DMS79 (cell line): ENCODE measurements at places on chromosomes 2 and 18.

DNA sequence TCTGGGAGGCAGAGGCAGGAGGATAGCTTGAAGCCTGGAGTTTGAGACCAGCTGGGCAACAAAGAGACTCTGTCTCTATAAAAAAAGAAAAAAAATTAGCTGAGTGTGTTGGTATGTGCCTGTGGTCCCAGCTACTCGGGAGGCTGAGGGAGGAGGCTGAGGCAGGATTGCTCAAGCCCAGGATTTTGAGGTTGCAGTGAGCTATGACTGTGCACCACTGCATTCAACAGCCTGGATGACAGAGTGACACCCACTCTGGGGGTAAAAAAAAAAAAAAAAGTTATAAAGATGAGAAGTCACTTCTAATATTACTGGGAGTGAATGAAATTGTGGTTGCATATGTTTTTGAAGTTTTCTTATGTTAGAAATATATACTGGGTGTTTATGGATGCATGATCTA, 71.6 kb downstream of the C2orf74 start:
- no peak for DNase-seq

DNA sequence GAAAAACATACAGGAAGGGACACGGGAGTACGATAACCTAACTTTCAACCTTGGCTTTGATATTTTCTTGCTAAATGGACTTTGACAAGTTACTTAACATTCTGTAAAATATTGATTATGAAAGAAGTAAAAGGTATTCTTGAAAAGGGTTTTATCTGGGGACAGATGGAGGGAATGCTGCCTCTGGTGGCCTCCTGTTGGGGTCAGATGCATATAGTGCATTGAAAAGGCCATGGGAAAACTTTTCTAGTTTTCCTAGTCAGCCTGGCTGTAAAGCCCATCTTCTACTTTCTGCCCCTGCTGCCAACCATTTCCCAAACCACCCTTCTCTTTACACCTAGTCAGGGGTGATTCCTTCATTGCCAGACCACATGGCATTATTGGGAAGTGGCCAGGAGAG, 22.2 kb upstream of the MSTN start:
- DNase-seq: no peak

GRCh38 chr2:24008672-24009366, 1.1 kb upstream of the MFSD2B start:
- DNase-seq: no peak

DNA sequence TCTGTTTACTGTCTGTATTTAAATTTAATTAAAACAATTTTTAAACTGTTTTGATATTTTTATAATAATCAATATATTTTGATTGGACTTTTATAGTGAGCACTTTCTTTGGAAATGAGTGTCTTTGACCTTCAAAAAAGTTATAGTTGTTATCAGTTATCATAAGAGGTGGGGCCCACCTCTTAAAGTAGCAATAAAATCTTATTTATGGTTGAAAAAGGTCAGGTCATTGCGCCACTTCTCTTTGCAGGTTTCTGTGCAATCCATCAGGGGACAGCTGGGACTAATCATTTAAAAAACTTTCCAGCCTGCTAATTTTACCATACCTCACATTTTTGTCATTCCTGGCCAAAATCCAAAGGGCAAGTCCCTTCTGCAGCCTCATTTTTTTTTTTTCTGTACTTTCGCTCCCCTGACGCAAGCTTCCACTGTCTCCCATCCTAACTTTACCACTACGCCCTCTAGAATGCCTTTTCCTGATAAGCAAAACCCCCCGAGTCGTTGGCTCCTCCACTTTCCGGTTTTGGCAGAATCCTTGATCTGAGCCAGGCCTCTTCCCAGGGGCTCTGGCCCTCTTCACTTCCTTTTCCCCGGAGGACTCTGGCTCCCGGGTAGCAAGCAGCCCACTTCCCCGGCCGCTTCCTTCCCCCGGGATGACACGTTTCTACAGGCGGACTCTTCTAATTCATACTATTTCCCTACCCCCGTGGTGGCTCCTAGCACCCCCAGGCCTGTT, 1.1 kb upstream of the SEH1L start:
- DNase-seq: no peak

- DNase-seq: peak; percentile 94
These were observed at the start of gene CTIF for GRCh38 chr18:48538531-48539405. TSS of gene CTIF (plus strand) at chr18:48539031. CDS start at chr18:48619566, 80,535 bp downstream.

DNA sequence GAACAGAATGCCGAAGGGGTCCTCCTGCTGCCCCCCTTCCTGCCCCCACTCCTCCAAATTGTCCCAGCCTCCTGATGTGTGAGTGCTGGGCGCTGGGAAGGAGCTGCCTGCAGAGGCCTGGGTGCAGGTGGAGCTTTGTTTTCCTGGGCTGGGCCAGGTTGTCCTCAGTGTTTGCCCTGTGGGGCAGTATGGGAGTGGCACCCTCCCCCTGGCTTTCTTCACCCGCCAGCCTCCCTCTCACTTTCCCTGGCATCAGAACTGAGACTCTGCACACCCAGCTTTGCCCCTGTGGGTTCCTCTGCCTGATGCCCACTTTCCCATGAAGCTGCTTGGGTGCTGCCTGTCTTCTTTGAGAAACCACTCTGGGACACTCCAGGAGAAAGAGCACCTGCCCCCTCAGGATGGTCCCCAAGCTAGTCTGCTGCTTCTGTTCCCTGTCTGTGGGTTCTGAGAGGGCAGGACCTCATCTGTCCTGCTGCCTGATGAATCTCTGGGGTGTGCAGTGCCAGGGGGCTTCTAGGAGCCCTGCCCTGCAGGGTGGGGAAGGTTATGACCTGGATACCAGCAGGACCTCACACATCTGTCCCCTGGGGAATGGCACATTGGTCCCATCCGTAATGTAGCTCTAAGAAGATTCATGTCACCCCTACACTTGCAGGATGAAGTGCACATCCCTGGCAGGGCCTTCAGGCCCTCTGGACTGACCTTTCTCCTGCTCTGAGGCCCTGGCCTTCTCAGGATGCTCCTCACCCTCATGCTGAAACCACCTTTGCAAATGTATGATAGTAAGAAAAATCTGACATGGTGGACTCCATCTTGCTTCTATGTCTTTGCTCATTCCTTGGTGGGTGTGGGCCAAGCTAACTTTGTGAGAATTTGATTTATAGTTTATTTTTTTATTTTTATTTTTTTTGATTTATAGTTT, 146.8 kb upstream of the HS6ST1 start:
- no peak for DNase-seq

- DNase-seq: no peak
These were observed 43.9 kb downstream of the MEIS1 start for GRCh38 chr2:66478731-66479316.

DNA sequence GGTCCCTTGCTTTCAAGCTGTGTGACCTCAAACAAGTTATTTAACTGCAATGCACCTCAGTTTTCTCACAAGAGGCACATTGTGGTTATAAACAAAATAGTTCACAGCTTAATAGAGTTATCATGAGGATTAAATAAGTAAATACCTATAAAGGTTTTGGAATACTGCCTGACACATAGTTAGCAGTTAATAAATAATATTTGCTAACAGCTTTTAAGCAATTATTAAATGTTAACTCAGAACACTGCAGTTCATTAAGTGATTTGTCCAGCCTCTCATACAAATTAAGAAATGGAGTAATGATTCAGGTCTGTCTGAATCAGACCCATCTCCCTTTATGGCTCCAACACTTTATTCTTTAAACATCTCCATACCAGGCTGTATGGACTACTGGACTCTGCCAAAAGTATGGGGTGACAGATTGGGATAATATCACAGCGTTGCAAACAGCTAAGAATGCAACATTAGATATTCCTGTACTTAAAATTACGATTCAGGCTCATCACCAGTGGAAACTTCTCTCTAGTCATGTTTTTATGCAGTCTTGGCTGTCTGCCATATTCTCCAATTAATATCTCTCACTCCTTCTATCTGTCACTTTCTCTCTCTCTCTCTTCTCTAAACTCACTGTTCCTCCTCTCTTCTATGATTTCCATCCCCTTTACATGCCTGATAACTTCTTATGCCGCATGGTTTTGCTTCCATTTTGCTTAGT, 370.6 kb upstream of the UBE2E3 start:
- DNase-seq: peak; percentile 3

DNA sequence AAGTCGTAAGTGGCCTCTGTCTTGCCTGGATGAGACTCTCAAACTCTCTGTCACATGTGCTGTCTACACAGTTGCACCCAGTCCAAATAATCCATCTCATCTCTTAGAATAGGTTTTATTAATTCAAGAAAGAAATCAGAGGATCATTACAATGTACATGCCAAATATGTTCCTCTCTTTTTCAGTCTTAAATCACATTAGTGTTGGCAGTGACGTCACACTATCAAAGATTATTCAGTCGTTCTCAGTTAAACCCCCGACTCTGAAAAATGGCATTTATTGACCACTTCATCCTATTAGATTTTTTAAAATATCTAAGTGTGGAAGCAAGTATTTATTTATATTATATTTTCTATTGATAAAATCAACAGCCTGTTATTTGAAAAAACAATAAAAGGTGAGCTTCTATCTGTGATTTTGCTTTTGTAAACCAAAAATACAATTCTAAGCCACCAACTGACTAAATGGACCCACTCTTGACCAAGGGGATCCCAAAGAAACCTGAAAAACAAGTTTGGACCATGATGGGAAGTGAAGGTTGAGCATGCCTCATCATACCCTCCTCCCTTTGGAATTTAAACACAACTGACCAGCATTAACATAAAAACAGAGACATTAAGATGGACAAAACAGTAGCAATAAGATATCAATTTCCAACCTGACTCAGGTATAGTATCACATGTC, 1894.4 kb upstream of the LRRTM1 start:
- DNase-seq: no peak

DNA sequence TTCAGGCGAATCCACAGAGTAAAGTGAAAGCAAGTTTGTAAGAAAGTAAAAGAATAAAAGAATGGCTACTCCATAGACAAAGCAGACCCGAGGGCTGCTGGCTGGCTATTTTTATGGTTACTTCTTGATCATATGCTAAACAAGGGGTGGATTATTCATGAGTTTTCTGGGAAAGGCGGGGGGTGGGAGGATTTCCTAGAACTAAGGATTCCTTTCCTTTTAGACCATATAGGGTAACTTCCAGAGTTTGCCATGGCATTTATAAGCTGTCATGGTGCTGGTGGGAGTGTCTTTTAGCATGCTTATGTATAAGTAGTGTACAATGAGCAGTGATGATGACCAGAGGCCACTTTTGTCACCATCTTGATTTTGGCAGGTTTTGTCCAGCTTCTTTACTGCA, 59.8 kb downstream of the SLC4A3 start:
- DNase-seq: no peak
